ENCODE measurements at places on chromosomes 1 and 21.

DNA sequence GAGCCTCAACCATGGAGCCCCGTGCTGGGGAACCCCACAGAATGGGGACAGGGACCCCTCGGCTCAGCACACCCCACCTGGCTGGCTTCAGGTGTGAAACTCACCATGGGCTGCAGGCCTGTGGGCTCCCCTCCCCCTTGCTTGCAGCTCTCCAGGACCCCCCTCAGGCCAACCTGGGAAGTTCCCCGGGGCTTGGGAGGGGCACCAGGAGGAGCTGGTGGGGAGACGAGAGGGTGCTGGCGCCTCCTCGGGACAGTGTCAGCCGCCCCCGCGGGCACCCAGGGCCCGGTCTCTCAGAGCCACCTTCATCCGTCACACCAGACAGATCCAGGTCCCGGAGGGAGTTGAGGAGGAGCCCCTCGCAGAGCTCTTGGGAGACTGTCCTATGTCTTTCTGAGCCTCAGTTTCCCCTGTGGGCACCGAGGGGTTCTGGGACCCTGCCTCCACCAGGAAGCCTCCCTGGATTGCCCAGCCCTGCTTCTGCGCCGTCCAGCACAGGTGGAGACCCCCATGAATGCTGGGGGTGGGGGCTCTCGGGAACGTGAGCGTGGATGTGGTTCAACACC lies 657 bp upstream of the TNFRSF18 start:
- no peak for DNase-seq

GRCh38 chr1:226664413-226665101 lies 74.5 kb downstream of the ITPKB start:
- DNase-seq, result no peak

GRCh38 chr21:30168086-30168485 lies 1.5 kb upstream of the CLDN17 start:
- DNase-seq, result no peak

DNA sequence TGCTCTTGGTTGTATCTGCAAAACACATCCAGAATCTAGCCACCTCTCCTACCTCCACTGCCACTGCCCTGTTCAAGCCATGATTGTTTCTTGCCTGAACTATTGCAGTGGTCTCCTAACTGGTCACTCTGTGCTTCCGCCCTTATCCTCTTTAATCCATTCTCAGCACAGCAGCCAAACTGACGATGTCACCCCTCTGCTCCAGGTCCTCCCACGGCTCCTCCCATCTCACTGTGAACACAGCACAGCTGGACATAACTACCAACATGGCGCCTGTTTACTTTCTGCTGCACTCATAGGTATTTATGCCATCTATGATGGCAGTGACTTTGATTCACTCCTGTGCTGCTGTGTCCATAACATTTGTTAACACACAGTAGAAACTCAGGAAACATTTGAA lies 406.7 kb downstream of the DISC1 start:
- no peak for DNase-seq

GRCh38 chr1:208085655-208086515 lies 158.3 kb downstream of the PLXNA2 start:
- no peak for DNase-seq

DNA sequence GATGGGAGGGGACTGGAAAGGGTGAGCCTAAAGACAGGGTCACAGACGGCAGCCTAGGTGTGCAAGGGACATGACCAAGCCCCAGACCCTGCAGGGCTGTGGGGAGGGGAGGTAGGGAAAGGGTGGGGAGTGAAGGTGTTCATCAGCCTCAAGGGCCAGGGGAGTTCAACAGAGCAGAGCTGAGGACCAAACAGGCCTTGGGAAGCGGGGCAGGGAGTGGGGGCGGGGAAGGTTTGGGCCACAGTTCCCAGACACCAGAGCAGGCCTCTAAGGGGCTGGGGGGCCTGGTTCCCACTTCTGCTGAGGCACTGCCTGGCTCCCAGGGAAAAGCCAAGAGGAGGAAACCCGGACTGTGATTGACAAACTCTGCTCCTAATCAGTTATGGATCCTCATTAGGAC lies 456.3 kb downstream of the MATN1 start:
- DNase-seq, result no peak

- DNase-seq, result no peak
These were observed 100.1 kb upstream of the GCLM start for GRCh38 chr1:94009304-94009703.

- no peak for DNase-seq
These were observed 133.0 kb downstream of the URB2 start for GRCh38 chr1:229759037-229759435.

DNA sequence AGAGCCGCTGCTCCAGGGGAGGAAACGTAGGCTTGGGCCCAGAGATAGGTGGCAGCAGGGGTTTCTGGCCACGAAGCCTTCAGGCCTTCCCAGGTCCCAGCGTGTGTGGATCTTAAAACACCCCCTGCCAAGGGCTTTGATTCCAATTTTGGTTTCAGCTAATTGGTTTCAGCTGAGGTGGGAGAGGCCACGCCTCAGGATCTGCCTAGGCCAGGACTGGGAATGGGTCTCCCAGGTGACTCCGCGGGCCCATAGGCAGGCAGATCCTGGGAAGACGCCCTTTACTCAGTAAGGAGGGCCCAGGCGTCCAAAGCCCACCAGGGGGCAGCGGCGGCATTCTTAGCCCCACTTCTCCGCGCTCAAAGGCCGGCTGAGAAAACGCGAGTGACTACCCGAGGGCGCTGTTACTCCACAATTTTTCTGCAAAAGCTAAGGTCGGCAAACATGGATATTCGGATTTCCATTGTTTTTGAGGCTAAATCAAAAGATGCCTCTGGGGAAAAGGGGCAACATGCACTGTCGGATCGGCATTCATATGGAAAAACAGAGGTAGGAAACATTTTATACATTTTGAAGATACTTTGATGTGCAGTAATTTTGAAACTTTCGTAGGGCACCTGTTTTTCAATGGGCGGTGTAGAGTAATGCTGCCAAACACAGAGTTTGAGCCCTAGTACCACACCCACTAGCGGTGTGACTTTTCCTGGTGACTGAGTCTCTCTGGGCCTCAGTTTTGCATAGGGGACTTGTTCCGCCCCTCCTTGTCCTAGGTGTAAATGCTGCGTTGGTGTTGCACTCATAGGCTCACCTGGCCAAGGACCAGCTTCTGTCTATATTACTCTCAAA lies 31.8 kb upstream of the BCL10 start:
- peak; percentile 88 for DNase-seq

DNA sequence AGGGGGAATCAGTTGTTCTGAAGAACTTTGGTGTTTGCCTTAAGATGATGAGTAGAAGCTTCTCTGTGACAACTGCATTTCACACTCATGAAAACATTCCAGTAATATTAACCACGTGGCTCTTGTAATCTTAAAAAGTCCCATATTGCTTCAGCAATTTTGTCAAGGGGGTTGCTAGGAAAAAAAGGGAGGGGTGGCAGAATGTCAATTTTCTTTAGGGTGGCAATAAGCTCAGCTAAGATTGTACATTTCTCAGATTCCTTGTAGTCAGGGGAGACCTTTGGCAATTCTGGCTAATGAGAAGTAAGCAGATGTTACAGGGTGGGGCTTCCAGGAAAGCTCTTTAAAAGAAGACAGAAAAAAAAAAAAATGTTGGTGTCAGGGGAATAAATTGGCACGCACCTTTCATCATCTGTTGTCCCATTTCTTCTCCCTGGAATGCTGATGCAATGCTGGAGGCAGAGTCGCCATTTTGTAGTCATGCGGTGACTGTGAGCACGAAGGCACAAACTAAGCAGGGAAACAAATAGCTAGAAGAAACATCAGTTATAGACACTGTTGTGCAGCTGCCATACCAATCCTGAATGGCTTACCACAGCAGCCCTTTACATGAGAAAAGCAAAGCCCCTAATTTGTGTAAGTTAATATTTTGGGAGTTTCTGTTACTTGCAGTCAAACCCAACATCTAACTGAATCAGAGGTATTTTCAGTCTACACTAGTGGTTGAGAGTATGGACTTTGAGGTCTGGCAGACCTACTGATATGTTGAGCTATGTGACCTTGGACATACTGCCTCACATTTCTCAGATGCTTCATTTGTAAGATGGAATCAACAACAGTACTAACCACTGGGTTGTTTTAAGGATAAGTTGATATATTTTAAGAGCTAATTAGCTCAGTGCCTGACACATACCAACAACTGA lies 56.1 kb upstream of the MRPS6 start:
- DNase-seq, result no peak

DNA sequence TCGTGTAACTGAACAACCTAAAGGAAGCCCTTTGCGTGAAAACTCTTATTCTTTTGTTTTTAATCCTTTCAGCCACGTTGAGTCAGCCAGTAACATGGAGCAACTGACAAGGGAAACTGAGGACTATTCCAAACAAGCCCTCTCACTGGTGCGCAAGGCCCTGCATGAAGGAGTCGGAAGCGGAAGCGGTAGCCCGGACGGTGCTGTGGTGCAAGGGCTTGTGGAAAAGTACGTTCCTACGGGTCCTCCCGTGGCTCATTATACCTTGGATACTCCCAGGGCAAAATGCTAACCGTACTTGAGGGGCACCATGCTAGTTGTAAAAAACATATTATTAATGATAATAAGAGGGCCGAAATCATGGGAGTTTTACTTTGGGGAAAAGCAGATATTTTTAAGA lies 49.4 kb downstream of the LAMC2 start:
- DNase-seq, result no peak

DNA sequence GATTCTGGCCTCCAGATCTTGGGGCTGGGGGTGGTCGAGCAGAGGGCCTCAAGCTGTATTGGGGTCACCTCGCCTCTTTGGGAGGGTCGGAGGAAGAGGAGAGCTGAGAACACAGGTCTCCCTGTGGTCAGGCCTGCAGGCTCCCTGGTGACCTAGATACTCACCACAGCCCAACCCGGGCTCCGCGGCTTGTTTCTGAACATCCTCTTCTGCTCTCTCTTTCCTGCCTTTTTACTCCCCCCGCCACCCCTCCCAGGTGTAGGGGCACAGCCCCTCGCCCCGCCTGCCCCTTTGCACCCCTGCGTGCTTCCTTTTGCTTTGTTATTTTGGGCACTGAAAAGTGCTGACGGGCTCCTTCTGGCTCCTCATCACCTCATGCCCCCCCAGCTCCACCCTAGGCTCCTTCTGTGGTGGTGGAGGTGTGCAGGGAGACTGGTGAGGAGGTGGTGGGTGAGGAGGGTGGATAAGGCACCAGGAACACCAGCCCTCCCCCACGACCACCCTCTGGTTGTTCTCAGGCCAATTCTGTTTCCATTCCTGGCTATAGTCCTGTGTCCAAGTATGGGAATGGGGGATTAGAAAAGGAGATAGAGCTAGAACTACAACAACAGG lies 10.6 kb upstream of the LINGO4 start:
- no peak for DNase-seq

- DNase-seq, result no peak
These were observed 49.4 kb downstream of the TBCE start for GRCh38 chr1:235416662-235417049.

DNA sequence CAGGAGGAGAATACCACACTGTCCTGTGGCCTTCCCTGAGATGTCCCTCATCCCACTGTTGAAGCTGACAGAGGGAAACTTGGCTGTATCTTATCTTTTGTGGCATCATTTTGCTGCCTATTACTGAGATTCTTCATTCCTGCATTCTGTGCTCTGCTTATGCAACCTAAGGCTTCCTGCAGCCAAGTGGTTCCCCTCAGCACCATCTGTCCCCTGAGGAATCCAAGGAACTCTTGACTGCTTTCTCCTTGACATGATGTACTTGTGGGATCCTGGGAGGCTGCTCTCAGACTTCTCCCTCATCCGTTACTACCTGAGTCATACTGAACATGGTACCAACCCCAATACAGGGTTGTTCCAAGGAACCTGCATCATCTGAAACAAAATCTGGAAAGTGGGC lies 21.1 kb upstream of the RIMKLA start:
- DNase-seq, result no peak

DNA sequence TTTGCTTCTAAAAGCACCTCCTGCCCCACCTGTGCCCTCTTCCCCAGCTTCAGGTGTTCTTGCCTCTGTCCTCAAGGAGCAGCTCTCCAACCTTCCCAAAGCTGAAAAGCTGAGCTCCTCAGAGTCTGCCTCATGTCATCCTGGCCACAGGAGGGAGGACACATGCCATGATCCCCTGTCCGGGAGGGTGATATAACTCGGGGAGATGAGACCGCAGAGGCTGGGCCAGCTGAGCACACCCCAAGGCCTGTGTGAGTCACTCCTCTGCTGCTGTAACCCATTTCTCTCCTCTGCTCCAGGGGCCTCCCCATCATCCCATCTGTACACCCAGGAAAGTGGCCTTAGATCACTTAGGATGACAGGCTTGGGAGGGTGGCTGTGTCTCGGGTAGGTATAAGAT lies 49.8 kb downstream of the EPHB2 start:
- DNase-seq, result no peak

GRCh38 chr1:210653771-210654170 lies 325.1 kb downstream of the HHAT start:
- DNase-seq, result no peak

DNA sequence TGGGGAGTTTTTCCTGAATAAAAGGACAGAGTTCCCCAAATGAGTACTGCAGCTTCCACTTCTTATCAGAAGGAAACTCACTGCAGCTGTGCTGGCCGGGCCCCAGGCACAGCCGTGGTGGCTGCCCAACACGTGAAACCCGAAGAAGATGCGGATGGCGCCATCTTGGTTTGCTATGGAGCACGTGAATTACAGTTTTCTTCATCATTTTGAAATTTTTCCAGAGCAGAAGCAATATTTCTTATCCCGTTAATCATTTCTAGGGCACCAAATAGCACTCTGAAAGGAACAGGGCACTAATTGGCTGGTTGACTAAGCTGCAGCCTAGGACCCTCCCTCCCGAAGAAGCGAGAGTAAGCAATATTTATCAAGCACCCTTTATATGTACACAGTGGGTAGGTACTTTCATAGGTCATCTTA lies 63.2 kb upstream of the EPS8L3 start:
- DNase-seq, result peak; percentile 61

DNA sequence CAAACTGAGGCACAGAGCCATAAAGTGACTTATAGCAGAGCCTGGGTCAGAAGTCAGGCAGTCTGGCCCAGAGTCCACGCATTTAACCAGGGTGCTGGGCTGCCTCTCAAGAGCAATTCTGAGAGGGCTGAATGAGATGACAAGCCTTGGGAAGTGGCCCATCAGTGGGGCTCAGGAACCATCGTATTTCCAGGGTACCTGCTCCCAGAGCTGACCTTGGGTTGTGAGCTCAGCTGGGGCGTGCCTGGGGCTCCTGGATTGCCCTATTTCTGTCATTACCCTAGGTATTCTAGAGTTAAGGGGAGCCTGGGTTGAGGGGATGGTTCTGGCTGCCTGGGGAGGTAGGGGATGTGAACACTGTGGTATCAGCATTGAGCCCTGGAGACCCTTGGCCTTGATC lies 49.4 kb downstream of the LGR6 start:
- no peak for DNase-seq

DNA sequence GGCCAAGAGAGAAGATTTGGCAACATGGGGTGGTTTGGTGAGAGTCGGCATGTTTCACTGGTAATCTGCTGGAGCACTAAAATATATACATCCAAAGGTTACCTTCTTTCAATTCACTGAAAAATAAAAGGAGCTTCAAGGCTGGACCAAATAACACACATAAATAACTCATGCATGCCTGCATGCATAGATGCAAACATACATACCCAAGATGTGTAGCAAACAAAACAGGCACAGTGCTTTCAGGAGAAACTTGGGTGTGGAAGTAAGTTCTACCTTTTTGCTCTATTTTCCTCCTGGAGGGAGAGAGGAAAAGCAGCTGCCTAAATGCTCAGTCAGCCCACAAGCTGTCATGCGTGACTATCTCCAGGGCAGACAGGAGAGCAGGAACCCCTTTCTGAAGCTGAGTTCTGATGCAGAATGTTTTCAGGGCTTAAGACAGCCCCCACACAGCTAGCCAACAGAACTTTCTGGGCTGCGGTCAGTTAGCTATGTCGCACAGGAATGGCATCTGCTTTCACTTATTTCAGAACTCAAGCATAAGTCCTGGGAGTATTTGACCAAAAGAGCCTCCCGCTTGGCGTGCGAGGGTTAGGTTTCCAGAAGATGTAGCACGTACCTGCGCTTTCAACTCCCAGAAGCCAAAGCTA lies 166.2 kb downstream of the TOMM20 start:
- peak; percentile 73 for DNase-seq

All from hematopoietic multipotent progenitor cell treated with erythropoietin and hydrocortisone succinate and interleukin-3 and kit ligand, for 6 days (in vitro differentiated cells).